ENCODE measurements at places on chromosomes 6 and 20. TPM values are rescaled to one million over a fixed set of nuclear protein-coding genes. Genes with fewer than 3 reads are reported as not detected.

DNA sequence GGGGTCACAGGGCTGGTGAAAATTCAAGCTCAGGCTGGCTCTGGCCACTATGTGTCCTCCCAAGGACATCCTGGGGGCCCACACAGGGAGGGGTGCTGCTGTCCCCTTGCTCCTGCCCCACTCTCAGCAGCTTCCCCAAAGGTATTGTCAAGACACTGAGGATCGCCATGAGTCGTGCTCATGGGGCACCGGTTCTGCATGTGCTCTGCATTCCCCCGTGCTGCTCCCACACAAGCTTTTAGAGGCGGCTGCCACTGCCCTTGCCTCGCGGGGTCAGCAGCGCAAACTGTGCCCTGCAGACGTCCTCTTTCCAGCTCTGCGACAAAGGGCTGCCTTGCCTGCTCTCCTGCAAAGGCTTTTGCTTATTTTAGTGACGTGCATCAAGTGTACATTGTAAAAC, 179.8 kb downstream of the ERMARD start:
- H3K4me3 ChIP-seq: no peak overlapping the region
- H3K27me3 ChIP-seq: no peaks in the 10 kb centered on the region
- H3K4me1 ChIP-seq: peaks cover 3% of the 10 kb centered on the region
- H3K27ac ChIP-seq: no peak overlapping the region

GRCh38 chr6:15462717-15463525, 199.9 kb downstream of the DTNBP1 start:
- no peak overlapping the region for H3K4me3 ChIP-seq
- no peaks in the 10 kb centered on the region for H3K36me3 ChIP-seq
- DNase-seq: no peak
- H3K27ac ChIP-seq: no peak overlapping the region
- no peaks in the 10 kb centered on the region for H3K27me3 ChIP-seq

DNA sequence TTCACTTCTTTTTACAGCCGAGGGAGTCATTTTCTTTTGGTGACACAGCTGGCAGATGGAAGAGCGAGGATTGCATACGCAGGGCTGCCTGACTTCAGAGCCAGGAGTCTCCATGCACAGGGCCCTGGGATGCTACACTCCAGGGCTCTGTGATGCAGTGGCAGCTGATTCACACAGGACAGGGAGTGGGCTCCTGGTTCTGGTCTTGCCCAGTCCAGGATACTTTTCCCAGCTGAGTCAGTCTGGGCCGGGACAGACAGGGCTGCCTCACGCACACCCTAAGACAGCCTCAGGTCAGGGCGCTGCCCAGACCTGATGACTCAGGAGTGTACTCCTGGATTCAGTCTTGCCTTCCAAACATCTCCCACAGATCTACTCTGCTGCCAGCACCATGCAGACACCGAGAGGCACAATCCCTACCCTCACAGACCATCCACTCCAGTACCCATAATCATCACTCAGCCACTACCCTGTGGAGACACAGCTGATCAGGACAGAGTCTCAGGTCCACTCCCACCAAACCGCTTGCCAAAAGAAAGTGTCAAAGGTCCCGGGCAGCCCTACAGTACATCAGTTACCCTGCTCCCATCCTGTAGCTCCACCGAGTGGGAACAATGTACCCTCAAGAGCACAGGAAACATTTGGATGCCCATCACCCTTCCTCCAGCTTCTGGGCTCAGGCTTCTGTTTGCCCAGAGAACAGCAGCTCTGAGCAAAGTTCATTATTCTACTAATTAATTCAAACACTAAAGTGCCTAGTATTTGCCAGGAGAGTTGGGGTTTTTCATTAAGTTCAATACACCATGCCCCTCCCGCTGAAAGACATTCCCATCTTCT, 11.5 kb downstream of the SDC4 start:
- no peaks in the 10 kb centered on the region for H3K27me3 ChIP-seq
- peak; percentile 78 for DNase-seq
- no peak overlapping the region for H3K4me3 ChIP-seq
- peak overlapping the region; percentile 52 for H3K27ac ChIP-seq

- H3K4me1 ChIP-seq: no peaks in the 10 kb centered on the region
- no peak overlapping the region for H3K27ac ChIP-seq
- no peak for DNase-seq
- no peaks in the 10 kb centered on the region for H3K36me3 ChIP-seq
- H3K4me3 ChIP-seq: no peak overlapping the region
Measured at GRCh38 chr6:17107863-17108262, 6.0 kb downstream of the STMND1 start.

Gene MAN1A1
- 76.0 TPM for total RNA-seq

Gene RFX6
- not detected for total RNA-seq

GRCh38 chr6:145090801-145091585, 644.3 kb downstream of the EPM2A start:
- DNase-seq: no peak
- no peaks in the 10 kb centered on the region for H3K27me3 ChIP-seq
- H3K27ac ChIP-seq: no peak overlapping the region
- no peaks in the 10 kb centered on the region for H3K36me3 ChIP-seq

Gene FAM83C
- total RNA-seq: not detected

DNA sequence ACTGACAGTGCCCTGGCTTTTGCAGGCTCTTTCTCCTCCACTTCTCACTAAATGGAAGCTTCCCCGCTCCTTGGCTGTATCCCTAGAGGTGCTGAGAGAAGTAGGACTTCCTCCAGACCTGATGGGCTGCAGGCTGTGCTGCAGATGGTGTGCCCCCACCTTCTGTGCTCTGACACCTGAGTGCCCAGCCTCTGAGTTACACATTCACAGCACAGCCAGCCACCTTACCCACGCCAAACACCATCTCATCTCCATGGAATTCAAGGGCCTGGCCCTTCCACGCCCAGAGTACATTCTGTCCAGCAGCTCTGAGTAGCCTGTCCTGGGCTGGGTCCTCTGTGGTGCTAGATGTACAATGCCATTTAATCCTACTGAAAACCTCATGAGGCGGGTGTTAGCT, 5.3 kb downstream of the SFTA2 start:
- no peaks in the 10 kb centered on the region for H3K27me3 ChIP-seq
- H3K4me1 ChIP-seq: no peaks in the 10 kb centered on the region
- H3K27ac ChIP-seq: peak overlapping the region; percentile 8

GRCh38 chr6:134010400-134010799, 42.0 kb downstream of the SLC2A12 start:
- no peaks in the 10 kb centered on the region for H3K27me3 ChIP-seq
- no peaks in the 10 kb centered on the region for H3K4me1 ChIP-seq
- no peak for DNase-seq
- no peaks in the 10 kb centered on the region for H3K36me3 ChIP-seq
- no peak overlapping the region for H3K27ac ChIP-seq
